ENCODE measurements at places on chromosomes 13 and 19. TPM values are rescaled to one million over a fixed set of nuclear protein-coding genes. Genes with fewer than 3 reads are reported as not detected.

Gene CALR3
- total RNA-seq = not detected

Gene ISYNA1
- 45.2 TPM for total RNA-seq

Gene PODNL1
- total RNA-seq = 0.80 TPM

Gene UBE2L5
- total RNA-seq = not detected

Gene ZNF460
- 1.0 TPM for total RNA-seq

Gene RASL11A
- total RNA-seq = 4.4 TPM

Gene CGB5
- total RNA-seq = 1.4 TPM

Gene KLF12
- total RNA-seq = 2.6 TPM

Gene NLRP11
- total RNA-seq = not detected

Gene ZNF613
- total RNA-seq = 0.91 TPM

Gene CGB3
- not detected for total RNA-seq

Gene ZNF426
- total RNA-seq = 0.85 TPM

Gene SLC15A1
- not detected for total RNA-seq

Gene CEACAM4
- not detected for total RNA-seq

Gene ERFL
- total RNA-seq = 0.23 TPM

Gene OVOL3
- not detected for total RNA-seq
